ENCODE measurements at places on chromosomes 6 and 20.

- peaks cover 54% of the 10 kb centered on the region for H3K4me1 ChIP-seq
- peak; percentile 66 for DNase-seq
- H3K27ac ChIP-seq, result peak overlapping the region; percentile 44
- H3K27me3 ChIP-seq, result no peaks in the 10 kb centered on the region
- H3K4me3 ChIP-seq, result no peak overlapping the region
Observed at GRCh38 chr6:140441256-140441655, 1066.8 kb upstream of the CITED2 start.

DNA sequence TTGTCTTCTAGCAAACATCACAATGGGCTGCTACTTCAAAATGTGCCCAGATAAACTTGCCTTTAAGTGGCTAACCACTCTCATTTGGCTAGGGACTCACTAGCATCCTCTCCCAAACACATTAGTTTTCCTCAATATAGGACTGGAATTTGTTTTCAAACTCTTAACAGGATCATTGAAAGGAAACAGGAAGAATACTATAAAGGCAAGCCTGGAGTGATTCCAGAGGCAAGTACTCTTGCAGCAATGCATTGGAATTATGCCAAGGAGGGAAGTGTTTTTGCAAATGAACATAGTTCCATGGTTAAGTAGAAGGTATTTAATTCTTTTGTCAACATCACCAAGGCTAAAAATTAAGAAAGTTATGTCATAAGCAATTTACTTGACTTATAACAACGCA is 12.2 kb downstream of the EPHA7 start:
- H3K27ac ChIP-seq, result no peak overlapping the region
- H3K4me1 ChIP-seq, result no peaks in the 10 kb centered on the region
- H3K36me3 ChIP-seq, result peaks cover 8% of the 10 kb centered on the region
- no peaks in the 10 kb centered on the region for H3K27me3 ChIP-seq
- no peak for DNase-seq

- H3K27ac ChIP-seq, result no peak overlapping the region
- no peak for DNase-seq
- H3K27me3 ChIP-seq, result no peaks in the 10 kb centered on the region
- no peak overlapping the region for H3K4me3 ChIP-seq
- H3K36me3 ChIP-seq, result no peaks in the 10 kb centered on the region
Observed at GRCh38 chr6:47075168-47075567, 33.0 kb upstream of the ADGRF1 start.

DNA sequence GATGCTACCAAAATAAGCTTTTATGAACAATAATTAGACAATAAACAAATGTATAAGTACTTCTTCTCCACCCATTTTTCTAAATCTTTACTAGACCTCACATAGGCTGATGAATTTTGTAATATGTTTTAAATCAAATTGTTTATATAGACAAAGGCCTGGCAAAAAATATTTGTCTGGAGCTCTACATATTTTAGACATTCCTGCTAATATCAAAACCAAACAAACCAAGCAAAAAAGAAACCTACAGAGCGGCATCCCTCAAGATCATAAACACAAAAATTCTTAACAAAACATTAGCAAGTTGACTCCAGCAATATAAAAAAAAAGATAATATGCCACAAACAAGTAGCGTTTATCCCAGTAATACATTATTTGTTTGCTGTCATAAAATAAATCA is 87.2 kb downstream of the ADAT2 start:
- no peak for DNase-seq
- no peaks in the 10 kb centered on the region for H3K36me3 ChIP-seq
- H3K27ac ChIP-seq, result no peak overlapping the region
- H3K4me3 ChIP-seq, result no peak overlapping the region
- no peaks in the 10 kb centered on the region for H3K27me3 ChIP-seq

Data from nephron progenitor cell (in vitro differentiated cells).